ENCODE measurements at places on chromosomes 16 and 17. TPM values are rescaled to one million over a fixed set of nuclear protein-coding genes. Genes with fewer than 3 reads are reported as not detected.

Gene ALOXE3
- total RNA-seq = 0.47 TPM

Gene CASKIN2
- 4.8 TPM for total RNA-seq

Gene NT5M
- total RNA-seq = 5.6 TPM

Gene SLFN12L
- total RNA-seq = not detected

Gene CCL4L2
- 17.3 TPM for total RNA-seq

Gene ZACN
- not detected for total RNA-seq

Gene NLRC3
- 0.62 TPM for total RNA-seq

Gene CCL14
- total RNA-seq = not detected

Gene TACO1
- 5.5 TPM for total RNA-seq

Gene CES4A
- total RNA-seq = 15.4 TPM

Gene DLX3
- total RNA-seq = not detected

Gene COX6A2
- not detected for total RNA-seq

Gene HAS3
- 6.6 TPM for total RNA-seq

Gene CTF1
- total RNA-seq = not detected

Gene EME1
- total RNA-seq = 1.4 TPM

Gene ADGRG1
- total RNA-seq = 31.4 TPM

Gene NACA2
- not detected for total RNA-seq

Gene HBM
- total RNA-seq = 15.0 TPM

Gene NEUROD2
- 70.3 TPM for total RNA-seq

Data from occipital lobe (tissue), 3 donors.